Foreskin fibroblast (primary cell): ENCODE measurements at places on chromosomes 3 and 15.

DNA sequence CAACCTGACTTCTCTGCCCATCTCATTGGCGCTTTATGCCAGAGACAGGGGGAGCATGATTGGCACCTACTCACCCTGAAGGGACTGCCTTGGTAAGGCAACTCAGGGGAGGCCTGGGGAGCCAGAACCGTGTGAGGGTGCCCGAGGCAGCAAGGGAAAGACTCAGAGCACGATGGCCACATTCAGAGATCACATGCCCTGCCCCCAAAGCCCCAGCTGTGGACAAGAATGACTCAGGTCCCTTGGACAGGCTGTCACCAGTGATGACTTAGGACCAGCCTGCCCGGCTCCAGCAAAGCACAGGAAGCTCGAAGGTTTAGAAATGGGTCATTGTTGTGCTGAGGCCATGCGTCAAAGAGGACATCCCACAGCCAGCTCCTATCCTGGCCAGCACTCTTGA lies 49.1 kb upstream of the LIMD1 start:
- peak; percentile 45 for DNase-seq

DNA sequence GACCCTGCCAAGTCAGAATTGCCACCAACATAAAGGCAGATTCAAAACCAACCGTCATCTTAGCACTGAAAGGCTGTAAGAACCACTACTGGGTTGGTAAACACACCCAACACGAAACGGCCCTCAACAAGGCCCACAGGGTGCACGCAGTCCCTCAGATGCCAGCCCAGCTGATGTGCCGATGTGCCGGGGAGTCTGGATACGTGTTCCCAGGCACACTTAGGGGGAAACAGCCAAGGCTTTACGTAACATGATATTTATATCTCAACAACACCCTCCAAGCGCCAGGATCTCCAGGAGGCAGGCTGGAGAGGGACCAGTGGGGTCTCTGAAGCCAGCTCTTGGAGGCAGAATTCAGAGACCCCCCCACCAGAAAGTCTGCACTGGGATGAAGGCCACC lies 14.2 kb downstream of the POC1A start:
- no peak for DNase-seq

DNA sequence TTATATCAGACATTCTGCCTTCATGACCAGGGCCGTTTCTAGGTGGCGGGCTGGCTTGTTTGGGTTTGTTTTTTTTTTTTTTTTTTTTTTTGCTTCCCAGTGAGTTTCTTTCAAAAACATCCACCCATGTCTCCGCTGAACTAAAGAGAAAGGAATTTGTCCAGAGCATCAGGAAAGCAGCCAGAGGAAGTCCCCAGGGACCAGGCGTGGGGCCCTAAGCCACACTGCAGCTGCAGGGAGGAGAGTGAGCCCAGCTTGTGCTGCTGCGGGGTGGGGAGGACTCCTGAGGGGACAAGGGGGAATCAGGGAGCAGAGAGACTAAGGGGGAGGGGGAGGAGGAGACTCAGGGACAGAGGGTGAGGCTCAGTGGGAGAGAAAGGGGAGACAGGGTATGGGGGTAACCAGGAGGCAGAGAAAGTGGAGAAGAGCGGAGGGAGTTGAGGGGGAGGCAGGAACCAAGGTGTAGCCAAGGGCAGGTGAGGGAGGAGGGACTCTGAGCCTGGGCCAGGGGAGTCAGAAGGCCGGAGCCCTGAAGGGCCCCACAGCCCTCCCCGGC lies 49.5 kb downstream of the CYP11A1 start:
- DNase-seq = peak; percentile 91

DNA sequence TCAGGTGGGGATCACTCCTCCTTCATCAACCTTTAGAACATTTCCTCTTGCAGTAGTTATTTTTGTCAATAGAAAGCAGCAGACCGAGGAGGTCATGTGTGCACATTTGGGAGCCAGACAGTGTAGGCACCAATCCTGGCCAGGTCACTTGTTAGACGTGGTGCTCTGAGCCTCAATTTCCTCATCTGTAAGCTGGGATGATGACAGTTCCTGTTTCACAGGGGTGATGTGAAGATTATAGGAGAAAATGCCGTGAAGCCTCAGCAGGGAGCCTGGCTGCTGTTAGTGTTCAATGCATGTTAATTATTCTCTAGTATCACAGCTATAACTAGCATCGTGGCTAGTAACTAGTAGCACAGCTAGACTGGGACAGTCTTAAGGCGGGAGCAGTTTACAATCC lies 64.7 kb downstream of the ATP2B2 start:
- no peak for DNase-seq

GRCh38 chr3:126472277-126473006 lies 3.2 kb downstream of the ZXDC start:
- peak; percentile 87 for DNase-seq

DNA sequence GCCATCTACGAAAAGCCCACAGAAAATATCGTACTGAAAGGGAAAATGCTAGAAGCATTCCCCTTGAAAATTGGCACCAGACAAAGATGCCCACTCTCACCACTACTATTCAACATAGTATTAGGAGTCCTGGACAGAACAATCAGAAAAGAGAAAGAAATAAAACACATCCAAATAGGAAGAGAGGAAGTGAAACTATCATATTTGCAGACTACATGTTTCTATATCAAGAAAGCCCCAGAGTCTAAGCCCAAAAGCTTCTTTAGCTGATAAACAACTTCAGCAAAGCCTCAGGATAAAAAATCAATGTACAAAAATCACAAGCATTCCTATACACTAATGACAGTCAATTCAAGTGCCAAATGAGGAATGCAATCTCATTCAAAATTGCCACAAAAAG lies 15.6 kb downstream of the OR5K3 start:
- no peak for DNase-seq

GRCh38 chr3:146165877-146166276 lies 4.9 kb upstream of the PLOD2 start:
- no peak for DNase-seq

GRCh38 chr15:69265347-69265955 lies 33.3 kb upstream of the PAQR5 start:
- DNase-seq = no peak

DNA sequence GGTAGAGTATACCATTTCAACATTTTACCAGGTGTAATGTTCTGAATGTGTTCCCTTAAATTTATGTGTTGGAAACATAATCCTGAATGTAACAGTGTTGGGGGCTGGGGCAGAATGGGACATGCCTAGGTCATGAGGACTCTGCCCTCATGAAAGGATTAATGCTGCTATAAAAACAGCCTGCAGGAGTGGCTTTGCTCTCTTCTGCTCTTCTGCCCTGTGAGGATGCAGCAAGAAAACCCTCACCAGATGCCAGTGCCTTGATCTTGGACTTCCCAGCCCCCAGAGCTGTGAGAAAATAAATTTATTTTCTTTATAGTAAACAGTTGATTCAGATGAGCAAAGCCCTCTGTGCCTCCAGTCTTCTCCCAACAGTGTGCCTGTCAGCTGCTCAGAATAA lies 326.0 kb upstream of the ONECUT1 start:
- no peak for DNase-seq

GRCh38 chr15:88326924-88327323 lies 70.4 kb upstream of the NTRK3 start:
- no peak for DNase-seq

DNA sequence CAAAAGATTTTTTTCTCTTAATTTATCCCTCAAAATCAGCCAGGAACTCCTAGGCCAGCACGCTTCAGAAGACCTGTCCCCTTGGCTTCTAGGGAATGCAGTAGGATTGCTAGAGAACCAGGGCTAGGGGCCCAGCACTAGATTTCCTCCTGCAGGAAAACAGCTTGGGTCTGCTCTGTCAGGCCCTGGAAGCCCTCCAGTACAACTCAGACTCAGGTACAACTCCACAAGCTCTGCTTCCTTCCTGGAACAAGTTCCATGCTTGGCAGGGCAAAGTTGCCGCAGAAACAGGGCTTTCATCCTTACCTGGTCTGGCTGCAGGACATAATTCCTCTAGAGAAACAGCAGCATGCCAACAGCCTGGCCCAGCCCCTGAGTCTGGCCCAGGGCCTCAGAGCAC lies 96.1 kb upstream of the CTNNB1 start:
- DNase-seq = no peak

GRCh38 chr3:155031186-155031585 lies 48.9 kb upstream of the MME start:
- DNase-seq = peak; percentile 66

- DNase-seq = no peak
Observed at GRCh38 chr3:130916507-130917167, 22.8 kb downstream of the ATP2C1 start.

- no peak for DNase-seq
Observed at GRCh38 chr3:38313263-38313662, 31.2 kb downstream of the SLC22A14 start.

DNA sequence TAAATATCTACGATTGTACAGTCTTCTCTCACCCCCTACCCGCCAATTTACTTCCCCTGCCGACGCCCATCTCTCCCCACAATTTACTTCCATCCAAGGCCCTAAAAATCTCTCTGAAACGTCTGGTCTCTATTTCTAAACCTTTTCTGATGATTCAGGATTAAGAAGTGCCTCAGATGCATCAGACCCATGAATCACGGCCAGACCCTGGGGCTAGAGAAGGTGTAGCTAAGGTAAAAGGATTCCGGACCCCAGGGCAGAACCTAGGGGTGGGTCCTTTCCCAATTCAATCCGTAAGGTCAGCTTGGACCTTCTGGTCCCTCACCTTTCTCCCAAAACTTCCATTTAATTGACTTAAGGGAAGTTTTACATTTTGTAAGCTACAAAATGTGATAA lies 46.4 kb downstream of the LRIG1 start:
- no peak for DNase-seq

DNA sequence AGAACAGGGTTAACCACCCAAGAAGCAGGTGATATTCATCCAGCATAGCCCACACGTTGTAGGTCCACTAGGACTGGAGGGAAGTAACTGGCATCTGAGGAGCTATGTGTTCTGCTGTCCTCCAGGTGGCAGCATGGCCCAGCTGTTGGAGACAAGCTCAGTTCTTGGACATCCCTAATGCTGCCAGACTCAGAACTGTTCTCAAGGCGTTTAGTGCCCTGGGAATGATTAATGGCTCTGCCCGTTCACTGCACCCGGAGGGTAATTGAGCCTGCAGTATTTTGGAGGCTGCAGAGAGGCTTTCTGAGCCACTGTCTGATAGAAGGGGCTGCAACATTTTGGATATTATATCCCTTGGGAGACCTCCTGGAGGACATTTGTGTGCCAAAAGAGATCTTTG lies 521.3 kb upstream of the SEMA6D start:
- peak; percentile 95 for DNase-seq

DNA sequence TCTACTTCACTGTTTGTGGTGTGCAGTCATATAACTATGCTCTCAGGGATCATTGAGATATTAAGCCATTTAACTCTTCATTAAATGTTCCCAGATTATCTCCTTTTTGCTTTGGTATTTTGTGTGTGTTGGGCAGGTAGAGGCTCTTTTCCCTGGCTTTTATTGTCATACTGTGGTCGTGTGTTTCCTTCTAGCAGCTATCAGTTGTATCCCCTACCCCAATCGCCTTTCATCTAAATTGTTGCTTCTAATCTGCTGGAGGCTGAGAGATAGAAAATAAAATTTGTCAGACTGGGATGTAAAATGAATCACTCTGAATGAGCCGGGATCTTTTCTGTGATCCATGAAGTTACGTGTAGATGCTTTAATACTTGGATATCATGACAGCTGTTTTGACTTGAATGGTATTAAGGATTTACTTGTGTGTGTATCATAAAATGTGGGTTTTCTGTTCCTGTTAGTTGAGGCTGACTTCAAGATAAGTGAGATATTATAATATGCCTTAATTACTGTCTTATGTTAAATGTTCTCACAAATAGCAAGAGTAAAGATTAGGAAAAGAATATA lies 9.2 kb downstream of the NFKBIZ start:
- no peak for DNase-seq

DNA sequence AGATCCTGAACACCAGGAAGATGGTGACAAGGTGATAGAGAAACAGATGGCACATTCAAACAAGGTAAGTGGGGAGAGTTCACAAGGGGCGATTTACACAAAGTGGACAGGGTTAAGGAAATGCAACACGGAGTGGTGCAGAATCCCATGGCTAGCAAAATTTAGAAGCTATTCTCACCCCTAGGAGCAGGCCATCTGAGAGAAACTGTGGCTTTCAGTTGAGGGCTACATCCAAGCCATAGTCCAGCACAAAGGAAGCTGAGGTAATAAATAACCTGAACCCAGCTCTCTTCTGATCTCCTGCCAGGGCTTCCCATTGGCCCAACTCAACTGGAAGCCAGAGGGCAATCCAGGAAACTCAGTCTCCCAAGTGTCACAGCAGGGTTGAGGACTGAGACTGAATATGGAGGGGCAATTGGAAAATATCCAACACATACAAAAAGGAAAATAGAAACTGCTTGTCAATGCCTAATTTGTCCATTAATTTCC lies 1.2 kb upstream of the ZNF445 start:
- DNase-seq = no peak

DNA sequence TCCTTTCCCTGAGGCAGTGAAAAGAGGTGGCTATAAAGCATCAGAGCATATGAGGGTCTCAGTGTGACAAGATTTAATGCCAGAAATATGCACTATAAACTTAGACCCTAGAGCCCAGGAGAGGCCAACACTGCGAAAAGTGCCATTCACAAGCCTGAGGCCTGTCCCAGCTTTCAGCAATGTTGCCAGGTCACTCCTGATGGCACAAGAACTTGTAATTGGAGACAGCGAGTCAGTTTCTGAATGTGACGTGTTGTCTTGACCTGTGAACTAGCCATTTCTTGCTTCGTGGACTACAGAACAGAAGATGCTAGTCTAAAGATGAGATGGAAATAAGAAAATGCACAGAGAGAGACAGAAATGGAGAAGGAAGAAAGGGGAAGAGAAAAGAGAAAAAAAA lies 87.9 kb downstream of the WDR72 start:
- DNase-seq = no peak

DNA sequence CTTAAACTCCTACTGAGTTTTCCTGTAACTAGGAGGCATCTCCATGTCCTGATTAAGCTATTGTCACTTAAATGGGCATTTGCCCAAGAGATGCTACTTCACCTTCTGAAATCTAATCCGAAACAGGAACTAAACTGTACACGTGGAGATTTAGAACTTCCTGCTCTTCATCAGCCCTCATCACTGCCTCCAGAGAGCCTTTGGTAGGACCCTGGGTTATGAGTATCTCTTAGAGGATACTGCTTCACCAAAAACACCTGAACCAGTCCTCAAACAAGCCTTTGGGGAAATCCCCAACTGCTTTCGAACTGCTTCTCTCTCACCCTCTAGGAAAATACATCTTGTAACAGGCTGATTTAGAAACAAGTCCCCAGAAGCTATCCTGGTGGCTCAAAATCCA lies 320.3 kb downstream of the GAP43 start:
- no peak for DNase-seq

DNA sequence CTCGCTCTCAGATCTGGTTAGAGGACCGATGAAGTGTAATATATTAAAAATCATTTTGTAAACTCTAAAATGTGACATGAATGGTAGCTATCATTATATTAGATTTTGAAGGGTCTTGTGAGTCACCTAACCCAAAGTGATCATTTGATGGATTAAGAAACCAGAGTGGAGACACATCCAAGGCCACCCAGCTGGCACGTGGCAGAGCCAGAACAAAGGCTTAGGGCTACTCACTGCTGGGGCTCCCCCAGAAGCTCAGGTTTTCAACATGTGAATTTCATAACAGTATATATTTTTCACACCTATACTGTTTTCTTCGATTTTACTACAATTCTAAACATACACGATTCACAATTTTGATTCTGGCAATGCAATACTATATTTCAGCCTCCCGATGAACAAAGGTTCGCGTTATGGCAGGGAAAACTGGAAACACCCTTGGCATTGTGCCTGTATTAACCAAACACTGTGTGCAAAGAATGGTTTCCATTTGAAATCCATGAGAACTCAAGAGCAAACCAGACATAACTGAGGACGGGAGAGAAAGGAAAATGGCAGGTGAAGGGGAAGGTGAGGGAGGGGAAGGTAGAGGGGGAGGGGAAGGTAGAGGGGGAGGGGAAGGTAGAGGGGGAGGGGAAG lies 88.9 kb downstream of the ADAMTS17 start:
- no peak for DNase-seq

GRCh38 chr3:59016930-59017616 lies 32.8 kb downstream of the CFAP20DC start:
- no peak for DNase-seq
